T-helper 2 cell treated with Interferon-gamma antibody and Interleukin-4, amounts not matched to agents 5 μg/mL and 100 μg/mL, for 36 hours (primary cell): ENCODE measurements at places on chromosomes 5 and 9.

- no peak for DNase-seq
Observed at GRCh38 chr5:155125551-155126095, 112.1 kb downstream of the KIF4B start.

- no peak for DNase-seq
Observed at GRCh38 chr5:152472083-152472482, 67.0 kb upstream of the NMUR2 start.

- no peak for DNase-seq
Observed at GRCh38 chr9:135045928-135046738, 41.3 kb upstream of the OLFM1 start.

DNA sequence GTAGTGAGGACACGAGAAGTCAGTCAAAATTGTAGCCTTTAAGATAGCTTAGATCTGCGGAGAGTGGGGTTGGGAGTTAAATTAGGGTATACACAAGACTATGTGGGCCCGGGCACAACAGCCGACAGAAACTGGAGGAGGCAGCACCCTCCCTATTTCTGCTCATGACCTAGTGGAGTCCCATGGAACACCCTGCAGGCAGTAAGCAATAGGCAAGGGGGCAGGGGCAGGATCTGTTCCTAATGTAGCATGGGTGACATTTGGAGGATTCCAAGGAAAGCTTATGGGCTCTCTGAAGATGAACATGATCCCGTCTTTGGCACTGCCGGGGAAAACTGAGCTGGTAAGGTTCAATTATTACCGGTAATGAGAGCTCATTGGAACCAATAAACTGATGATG is 67.0 kb downstream of the FEM1C start:
- no peak for DNase-seq

GRCh38 chr9:16460696-16461095 is 409.8 kb downstream of the BNC2 start:
- DNase-seq = no peak

DNA sequence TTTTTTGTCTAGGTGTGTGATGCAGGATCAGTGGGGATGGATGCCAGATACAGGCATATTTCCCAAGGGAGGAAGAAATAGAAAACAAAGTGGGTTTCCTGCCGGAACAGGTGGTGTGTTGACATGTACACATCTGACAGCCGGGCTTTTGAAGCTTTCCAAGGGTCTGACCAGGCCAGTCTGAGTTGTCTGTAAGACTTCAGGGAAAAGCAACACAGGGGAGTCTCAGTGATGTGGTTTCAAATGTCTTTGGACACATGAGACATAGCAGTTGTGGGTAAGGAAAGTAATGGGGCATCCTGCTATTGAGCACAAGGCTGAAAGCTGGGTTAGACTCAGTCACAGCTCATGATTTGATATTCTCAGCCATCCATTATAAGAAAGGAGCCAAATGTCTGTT is 274.9 kb downstream of the PIK3R1 start:
- DNase-seq = no peak
